ENCODE measurements at places on chromosomes 12 and 14.

GRCh38 chr12:52205612-52206303 lies 13.9 kb upstream of the KRT80 start:
- H3K36me3 ChIP-seq = no peaks in the 10 kb centered on the region
- peaks cover 84% of the 10 kb centered on the region for H3K4me1 ChIP-seq
- H3K27ac ChIP-seq = no peak overlapping the region
- DNase-seq = no peak

DNA sequence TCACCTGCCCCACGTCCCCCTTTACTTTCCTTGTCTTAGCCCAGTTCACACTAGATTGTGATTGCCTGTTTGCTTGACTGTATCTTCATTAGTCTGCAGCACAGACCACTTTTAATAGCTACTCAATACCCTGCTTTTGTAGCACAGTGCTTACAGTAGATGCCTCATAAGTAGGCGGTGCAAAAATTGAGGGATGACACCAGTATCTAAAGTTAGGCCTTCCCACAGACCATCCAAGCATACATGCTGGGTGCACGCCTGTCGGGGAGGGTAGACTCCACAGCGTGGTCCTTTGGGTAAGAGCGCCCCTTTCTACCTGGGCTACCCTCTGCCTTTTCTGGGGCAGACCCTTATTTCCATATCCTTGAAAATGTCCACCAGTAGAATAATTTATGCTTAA lies 140.8 kb downstream of the GCH1 start:
- H3K36me3 ChIP-seq = peaks cover 46% of the 10 kb centered on the region
- DNase-seq = peak; percentile 7
- no peak overlapping the region for H3K4me3 ChIP-seq
- no peaks in the 10 kb centered on the region for H3K27me3 ChIP-seq
- H3K4me1 ChIP-seq = peaks cover 11% of the 10 kb centered on the region

- no peak overlapping the region for H3K27ac ChIP-seq
- DNase-seq = no peak
- peaks cover 59% of the 10 kb centered on the region for H3K27me3 ChIP-seq
- H3K4me1 ChIP-seq = no peaks in the 10 kb centered on the region
- no peaks in the 10 kb centered on the region for H3K36me3 ChIP-seq
Observed at GRCh38 chr14:96735526-96735925, 61.7 kb upstream of the VRK1 start.

- no peak overlapping the region for H3K27ac ChIP-seq
- peaks cover 5% of the 10 kb centered on the region for H3K27me3 ChIP-seq
- no peaks in the 10 kb centered on the region for H3K36me3 ChIP-seq
- no peaks in the 10 kb centered on the region for H3K4me1 ChIP-seq
- DNase-seq = no peak
- no peak overlapping the region for H3K4me3 ChIP-seq
Observed at GRCh38 chr14:99839696-99840095, 46.5 kb downstream of the EML1 start.

DNA sequence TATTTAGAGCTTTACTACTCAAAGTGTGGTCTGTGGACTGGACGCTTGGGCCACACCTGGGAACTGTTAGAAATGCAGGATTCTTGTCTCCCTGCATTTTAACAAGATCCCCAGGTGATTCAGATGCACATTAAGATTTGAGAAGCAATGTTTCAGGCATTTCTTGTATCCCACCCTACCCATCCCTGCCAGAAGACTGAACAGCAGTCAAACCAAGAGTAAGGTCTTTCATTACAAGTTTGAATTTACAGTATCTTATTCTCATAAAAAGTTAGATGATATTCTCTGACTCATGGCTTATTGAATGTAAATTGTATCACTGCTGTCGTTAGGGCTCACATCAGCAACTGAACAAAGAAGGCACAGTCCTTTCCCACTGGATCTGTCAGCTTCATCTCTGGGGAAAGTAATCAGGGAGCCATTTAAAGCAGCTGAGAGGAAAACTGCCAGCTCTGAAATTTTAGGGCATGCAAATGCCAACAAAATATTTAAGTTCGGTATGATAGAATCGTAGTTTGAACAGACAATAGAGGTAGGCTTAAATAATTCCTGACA lies 141.1 kb downstream of the AKAP6 start:
- no peak for DNase-seq
- no peak overlapping the region for H3K4me3 ChIP-seq
- no peaks in the 10 kb centered on the region for H3K36me3 ChIP-seq
- peaks cover 46% of the 10 kb centered on the region for H3K4me1 ChIP-seq
- no peaks in the 10 kb centered on the region for H3K27me3 ChIP-seq

DNA sequence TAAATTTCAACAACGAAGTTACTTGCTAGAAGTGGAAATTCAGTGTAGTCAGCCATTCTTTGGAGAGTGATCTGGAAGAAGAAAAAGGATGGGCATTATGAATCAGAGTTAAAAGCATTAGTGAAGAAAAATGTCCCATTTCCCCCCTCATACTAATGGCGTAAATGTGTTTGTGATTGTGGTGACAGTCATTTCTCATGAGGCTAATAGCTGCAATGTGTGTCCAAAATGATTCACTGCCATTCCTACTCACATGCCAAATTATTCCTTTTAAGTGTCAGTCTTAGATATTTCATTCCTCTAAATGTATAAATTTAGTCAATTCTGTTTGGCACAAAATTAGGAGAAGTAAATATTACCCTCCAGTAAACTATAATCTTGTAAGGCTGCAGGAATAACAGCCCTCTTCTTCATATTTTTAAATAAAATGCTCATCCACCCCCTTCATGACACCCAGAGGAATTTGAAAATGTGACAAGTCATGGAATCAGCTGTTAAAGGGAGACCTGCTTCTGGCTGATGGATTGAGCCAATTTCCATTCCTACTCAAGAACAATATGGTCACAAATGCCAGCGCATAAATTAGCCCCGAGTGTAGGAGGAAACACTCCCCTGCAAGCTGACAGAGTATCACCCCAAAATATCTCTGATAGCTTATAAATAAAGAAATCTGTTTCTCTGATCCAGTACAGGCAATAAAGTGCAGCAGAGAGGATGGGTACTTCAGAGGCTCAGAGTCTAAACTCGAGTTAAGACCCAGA lies 912.3 kb upstream of the SEL1L start:
- H3K4me1 ChIP-seq = no peaks in the 10 kb centered on the region
- no peak overlapping the region for H3K27ac ChIP-seq
- DNase-seq = no peak
- no peaks in the 10 kb centered on the region for H3K36me3 ChIP-seq

DNA sequence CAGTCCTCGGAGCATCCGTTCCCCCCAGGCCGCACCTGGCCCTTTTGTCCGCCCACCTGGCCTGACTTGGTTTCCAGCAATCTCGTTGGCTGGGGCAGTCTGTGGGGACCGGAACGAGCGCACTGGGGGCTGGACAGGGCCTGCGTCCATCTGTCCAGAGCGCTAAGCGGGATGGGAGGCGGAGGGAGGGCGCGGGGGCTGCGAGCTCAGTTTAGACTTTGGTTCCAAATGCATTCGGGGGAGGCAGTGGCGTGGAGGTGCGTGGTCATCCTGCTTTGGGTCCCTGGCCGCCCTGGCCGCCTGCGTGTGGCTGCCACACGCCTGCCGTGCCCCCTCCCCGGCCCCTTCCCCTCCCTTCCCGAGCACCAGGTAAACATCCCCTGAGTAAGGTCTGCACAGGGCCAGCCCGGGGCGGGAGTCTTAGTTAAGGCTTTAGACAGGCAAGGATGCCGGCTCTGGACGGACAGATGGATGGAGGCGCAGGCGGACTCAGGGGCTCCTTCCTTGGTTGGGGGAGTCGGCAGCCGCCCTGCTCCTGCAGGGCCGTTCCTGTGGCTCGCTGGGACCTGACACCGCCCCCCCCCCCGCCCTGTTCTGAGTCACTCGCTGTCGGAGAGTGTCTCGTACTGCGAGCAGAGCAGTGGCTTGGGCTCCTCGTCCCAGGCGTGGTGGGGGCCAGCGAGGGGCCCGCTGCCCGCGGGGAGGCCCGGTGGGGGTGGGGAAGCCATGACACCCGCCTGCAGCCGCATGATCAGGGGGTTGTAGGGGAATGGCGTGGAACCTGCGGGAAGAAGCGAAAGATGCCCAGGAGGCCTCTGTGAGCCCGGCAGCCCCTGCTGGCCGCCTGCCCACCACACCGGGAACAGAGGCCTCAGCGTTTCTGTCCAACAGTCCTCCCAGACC lies 30.2 kb downstream of the RFLNA start:
- no peak overlapping the region for H3K4me3 ChIP-seq
- no peaks in the 10 kb centered on the region for H3K4me1 ChIP-seq
- H3K36me3 ChIP-seq = peaks cover 65% of the 10 kb centered on the region
- H3K27me3 ChIP-seq = no peaks in the 10 kb centered on the region
- DNase-seq = no peak

GRCh38 chr12:68190301-68190700 lies 30.8 kb upstream of the IFNG start:
- peaks cover 7% of the 10 kb centered on the region for H3K27me3 ChIP-seq
- H3K4me1 ChIP-seq = no peaks in the 10 kb centered on the region
- no peaks in the 10 kb centered on the region for H3K36me3 ChIP-seq
- no peak overlapping the region for H3K27ac ChIP-seq
- no peak for DNase-seq

DNA sequence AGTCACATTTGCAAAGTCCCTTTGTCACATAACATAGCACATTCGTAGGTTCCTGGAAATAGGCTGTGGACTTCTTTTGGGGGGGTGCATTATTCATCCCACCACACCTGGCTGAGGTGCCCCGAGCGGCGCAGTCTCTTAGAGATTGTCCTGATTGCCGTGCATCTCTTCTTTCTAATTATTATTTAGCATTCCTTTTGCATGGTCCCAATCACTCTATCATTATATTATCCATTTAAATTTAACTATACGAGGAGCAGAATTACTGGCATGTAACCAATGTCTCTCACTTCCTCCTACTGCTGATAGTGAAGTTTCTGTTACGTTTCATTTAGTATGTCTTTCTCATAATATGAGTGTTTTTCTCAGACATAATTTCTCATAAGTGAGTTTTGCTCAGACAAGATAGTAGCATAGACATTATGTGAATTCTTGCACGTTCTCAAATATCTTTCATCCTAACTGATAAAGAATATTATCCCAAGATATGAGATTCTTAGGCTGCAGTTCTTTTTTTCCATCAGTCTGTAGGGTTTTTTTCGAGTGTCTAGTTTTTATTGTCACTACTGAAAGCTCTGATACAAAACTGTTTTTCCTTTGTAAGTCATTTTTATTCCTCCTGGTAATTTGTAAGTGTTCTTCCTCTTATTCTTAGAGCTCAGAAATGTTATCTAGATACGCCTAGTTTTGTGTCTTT lies 444.3 kb downstream of the NELL2 start:
- no peaks in the 10 kb centered on the region for H3K4me1 ChIP-seq
- no peaks in the 10 kb centered on the region for H3K27me3 ChIP-seq
- no peak overlapping the region for H3K27ac ChIP-seq
- no peak overlapping the region for H3K4me3 ChIP-seq

- H3K4me1 ChIP-seq = no peaks in the 10 kb centered on the region
- no peak overlapping the region for H3K27ac ChIP-seq
- H3K4me3 ChIP-seq = no peak overlapping the region
- DNase-seq = no peak
- H3K27me3 ChIP-seq = no peaks in the 10 kb centered on the region
Observed at GRCh38 chr14:55373784-55374705, 37.6 kb downstream of the ATG14 start.

- no peaks in the 10 kb centered on the region for H3K27me3 ChIP-seq
- no peak overlapping the region for H3K27ac ChIP-seq
- H3K36me3 ChIP-seq = peaks cover 75% of the 10 kb centered on the region
- DNase-seq = no peak
Observed at GRCh38 chr12:104319918-104320626, 16.5 kb downstream of the EID3 start.

DNA sequence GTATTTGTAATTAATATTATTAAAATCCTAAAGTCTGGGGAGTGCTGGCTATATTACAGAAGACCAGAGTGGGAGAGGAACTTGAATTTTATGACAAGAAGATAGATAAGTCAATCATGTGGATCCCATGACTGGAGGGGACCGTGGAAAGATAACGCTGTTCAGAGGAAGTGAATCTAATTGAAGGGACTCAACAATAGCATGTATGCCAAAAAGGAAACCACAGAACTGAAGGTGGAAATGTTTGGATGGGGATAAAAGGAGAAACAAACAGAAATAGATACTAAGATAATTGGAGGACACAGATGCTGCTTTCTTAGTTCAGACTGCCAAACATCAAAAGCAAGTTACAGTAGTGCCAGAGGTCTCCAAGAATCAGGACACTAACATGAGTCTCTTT lies 21.1 kb downstream of the OR6J1 start:
- H3K27ac ChIP-seq = no peak overlapping the region
- DNase-seq = no peak
- H3K27me3 ChIP-seq = no peaks in the 10 kb centered on the region
- H3K4me3 ChIP-seq = no peak overlapping the region
- H3K4me1 ChIP-seq = no peaks in the 10 kb centered on the region
- no peaks in the 10 kb centered on the region for H3K36me3 ChIP-seq

DNA sequence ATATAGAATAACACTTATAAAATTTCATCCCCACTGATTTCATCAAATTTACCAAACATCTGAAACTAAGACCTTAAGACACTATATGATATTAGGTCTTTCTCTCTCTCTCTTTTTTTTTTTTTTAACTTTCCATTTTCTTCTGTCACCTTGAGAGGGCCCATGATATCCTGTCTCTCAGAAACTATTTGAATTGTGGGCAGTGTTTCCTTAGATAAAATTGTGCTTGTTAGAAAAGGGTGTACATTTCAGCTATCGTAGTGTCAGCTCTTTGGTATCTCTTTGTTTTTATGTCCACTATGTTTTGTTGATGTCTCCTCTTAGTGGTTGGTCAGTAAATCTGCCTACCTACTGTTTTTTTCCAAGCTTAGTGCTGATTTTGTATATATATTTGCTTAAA lies 23.8 kb downstream of the DNM1L start:
- no peaks in the 10 kb centered on the region for H3K27me3 ChIP-seq
- no peak overlapping the region for H3K27ac ChIP-seq
- peaks cover 15% of the 10 kb centered on the region for H3K36me3 ChIP-seq
- no peak overlapping the region for H3K4me3 ChIP-seq
- no peaks in the 10 kb centered on the region for H3K4me1 ChIP-seq
- no peak for DNase-seq

DNA sequence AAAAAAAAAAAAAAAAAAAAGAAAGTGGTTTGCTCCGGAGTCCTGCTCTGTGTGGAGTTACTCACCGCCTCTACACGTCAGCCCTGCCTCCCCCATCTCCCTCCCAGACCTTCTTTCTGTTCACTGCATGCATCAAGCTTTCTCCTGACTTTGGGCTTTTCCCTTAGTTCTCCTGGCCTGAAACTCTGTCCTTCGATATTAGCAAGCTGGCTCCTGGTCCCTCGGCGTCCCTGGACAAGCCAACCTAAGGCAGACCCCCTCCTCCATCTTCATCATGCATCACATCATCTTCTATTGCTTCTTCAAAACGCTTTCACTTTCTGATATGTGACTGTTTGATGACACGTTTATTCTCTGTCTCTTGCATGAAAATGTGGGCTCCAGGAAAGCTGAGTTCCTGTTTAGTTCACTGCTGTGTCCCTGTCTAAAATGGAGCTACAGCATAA lies 40.6 kb downstream of the SLC15A4 start:
- no peak overlapping the region for H3K27ac ChIP-seq
- H3K27me3 ChIP-seq = no peaks in the 10 kb centered on the region
- H3K4me1 ChIP-seq = no peaks in the 10 kb centered on the region
- no peaks in the 10 kb centered on the region for H3K36me3 ChIP-seq
- no peak overlapping the region for H3K4me3 ChIP-seq
- no peak for DNase-seq

- H3K4me1 ChIP-seq = peaks cover 88% of the 10 kb centered on the region
- peak overlapping the region; percentile 84 for H3K27ac ChIP-seq
- no peaks in the 10 kb centered on the region for H3K36me3 ChIP-seq
Observed at GRCh38 chr14:50040401-50040775, 76.0 kb downstream of the VCPKMT start.

- no peak overlapping the region for H3K4me3 ChIP-seq
- no peak overlapping the region for H3K27ac ChIP-seq
- H3K4me1 ChIP-seq = no peaks in the 10 kb centered on the region
- no peaks in the 10 kb centered on the region for H3K27me3 ChIP-seq
- DNase-seq = no peak
- H3K36me3 ChIP-seq = no peaks in the 10 kb centered on the region
Observed at GRCh38 chr14:31465111-31465510, 7.8 kb upstream of the DTD2 start.

Data from suprapubic skin (tissue), 4 donors.